ENCODE measurements at places on chromosomes 5 and 9.

- peak; percentile 70 for DNase-seq
Observed at GRCh38 chr5:124651663-124652513, 94.6 kb downstream of the ZNF608 start.

- DNase-seq, result peak; percentile 85
Observed at GRCh38 chr9:37302277-37302676, 120.2 kb upstream of the GRHPR start.

DNA sequence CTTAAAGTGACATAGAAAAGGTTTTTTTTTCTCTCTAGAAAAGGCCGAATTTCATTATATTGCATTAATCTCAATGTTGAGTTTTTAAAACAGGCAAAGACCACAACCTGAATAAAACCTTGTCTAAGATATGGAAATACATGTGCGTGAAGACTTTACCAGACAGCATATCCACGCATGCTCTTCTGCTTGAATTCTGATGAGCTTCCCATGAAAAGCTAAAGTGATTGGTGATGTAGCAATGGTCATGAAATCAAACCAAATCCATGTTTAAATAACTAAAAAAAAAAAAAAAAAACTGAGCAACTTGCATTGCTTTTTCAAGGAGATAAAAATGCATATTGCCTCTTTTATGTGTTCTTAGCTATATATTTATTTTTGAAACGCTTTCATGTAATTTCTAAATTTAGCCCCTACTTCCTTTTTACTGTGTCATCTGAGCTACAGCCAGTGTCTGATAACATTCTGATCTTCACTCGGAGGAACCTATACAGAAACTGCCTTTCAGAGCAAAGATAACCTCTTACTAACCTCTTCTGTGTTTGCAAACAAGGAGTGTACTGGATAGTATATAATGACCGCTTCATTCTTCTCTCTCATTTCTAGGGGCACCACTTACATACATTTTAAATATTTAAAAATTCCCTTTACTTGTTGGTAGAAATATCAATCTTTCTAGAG lies 179.1 kb upstream of the GNA14 start:
- no peak for DNase-seq

DNA sequence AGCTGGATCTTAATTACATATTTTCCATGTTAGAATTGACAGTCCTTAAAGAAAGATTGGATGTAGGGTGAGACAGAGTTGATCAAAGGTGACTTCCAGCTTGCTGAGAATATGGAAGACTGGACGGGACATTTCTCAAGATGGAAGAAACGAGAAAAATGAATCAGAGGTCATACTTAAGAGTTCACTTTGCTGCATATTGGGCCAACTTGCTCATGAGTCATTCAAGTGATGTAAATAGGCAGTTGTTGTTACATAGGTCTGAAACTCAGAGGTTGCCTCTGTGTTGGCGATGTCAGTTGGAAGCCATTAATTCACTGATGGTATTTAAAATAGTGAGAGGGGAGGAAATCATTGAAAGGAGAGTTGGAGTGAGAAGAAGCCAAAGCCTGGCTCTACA lies 132.8 kb downstream of the CD180 start:
- peak; percentile 40 for DNase-seq

- DNase-seq, result no peak
Observed at GRCh38 chr5:113181409-113181808, 204.8 kb downstream of the DCP2 start.

GRCh38 chr9:121354762-121355161 lies 15.3 kb downstream of the STOM start:
- no peak for DNase-seq

- no peak for DNase-seq
Observed at GRCh38 chr5:108629779-108630528, 117.7 kb upstream of the FER start.

DNA sequence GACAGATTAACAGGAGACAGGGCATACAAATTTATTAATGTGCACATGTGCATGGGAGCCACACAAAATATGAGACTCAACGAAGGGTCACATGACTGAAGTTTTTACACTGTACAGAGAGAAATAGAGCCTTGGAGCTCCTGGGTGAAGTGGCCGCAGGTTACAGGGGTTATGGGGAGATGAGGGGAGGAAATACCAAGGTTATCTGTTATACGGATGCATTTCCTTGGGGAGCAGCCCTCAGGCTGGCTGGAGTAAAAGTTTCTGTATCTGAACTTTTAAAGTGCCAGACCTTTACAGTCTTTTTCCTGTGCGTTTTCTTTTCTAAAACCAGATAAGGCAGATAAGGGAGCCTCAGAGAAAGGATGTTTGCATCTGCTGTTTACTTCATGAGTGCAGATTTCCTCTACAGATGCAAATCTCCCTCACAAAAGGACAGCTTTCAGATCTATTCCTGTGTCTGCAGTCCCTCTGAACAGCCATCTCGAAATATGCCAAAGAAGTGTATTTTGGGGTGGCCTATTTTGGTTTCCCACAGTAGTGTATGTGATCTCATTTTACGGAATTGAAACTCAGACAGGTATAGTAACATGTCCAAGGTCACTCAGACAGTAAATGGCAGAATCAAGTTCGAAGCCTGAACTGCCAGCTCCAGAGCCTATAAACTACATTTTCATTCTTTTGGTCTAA lies 139.3 kb upstream of the FBXL17 start:
- no peak for DNase-seq

DNA sequence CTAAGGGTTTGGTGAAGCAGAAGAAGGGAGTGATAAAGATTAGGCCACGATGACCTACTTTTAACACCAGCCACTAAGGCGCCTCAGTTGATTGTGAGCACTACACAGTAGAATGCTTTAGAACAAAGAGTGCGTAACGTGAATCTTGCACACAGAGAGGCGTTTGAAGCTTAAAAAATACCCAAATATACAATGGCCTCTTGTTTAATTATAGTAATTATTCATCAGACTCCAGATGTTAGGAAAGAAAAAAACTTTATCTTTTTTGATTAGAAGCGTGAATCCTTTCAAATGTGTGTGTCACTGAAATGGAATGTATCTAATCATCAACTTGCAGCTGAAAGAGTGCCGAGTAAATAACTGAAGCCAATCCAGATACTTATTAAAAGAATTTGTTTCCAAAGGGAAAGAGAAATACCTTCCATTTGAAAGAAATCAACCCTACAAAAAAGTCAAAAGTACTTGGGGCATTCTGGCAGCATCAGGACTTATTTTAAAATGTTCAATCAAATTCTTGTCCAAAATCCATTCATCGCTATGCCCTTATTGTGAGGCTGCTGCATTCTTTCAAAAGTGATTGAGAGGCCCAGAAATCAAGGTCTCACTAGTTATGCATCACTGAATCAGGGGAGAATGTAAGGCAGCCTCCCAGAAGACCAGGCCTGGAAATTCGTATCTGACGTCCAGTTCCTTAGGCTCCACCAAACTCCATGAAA lies 337.5 kb downstream of the ZNF608 start:
- no peak for DNase-seq

GRCh38 chr9:110173322-110173642 lies 34.7 kb downstream of the C9orf152 start:
- no peak for DNase-seq

- DNase-seq, result no peak
Observed at GRCh38 chr9:114261026-114261425, 61.9 kb upstream of the ORM1 start.

GRCh38 chr9:129988607-129989361 lies 54.2 kb downstream of the FNBP1 start:
- peak; percentile 66 for DNase-seq

- DNase-seq, result peak; percentile 84
Observed at GRCh38 chr9:127451858-127452656, 747 bp downstream of the LRSAM1 start.

GRCh38 chr5:65818592-65818991 lies 96.6 kb downstream of the NLN start:
- no peak for DNase-seq

GRCh38 chr5:51148437-51148836 lies 234.8 kb upstream of the ISL1 start:
- no peak for DNase-seq

GRCh38 chr5:83542839-83543238 lies 71.3 kb downstream of the VCAN start:
- no peak for DNase-seq

DNA sequence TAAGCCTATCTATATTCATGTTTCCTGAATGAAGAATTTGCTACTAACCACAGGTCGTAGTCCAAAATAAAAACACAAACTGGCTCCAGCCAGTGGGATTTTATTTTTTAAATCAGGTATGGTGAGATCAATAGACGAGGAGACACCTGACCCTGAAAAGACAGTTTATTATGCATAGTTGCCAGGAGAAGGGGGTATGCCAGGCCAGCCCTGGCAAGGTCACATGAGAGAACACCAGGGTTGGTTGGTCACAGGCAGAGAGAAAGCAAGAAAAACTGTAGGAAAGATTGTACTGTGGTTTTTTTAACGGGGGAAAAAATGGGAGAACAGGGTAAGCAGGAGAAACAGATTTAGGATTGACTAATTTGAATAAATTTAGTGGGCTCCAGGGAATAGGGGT lies 125.3 kb downstream of the CDH18 start:
- DNase-seq, result no peak

All from activated CD4-positive, alpha-beta T cell treated with anti-CD3 and anti-CD28 coated beads, Interleukin-2, amount 10 ng/mL, durations not matched to agents 24 days and 14 days (primary cell).